Small intestine (tissue), 16 donors: ENCODE measurements at places on chromosomes 12 and 14. TPM values are rescaled to one million over a fixed set of nuclear protein-coding genes. Genes with fewer than 3 reads are reported as not detected.

The EPYC gene
- polyA plus RNA-seq: not detected

GRCh38 chr12:10196210-10196609, 16.5 kb upstream of the GABARAPL1 start:
- DNase-seq: no peak

DNA sequence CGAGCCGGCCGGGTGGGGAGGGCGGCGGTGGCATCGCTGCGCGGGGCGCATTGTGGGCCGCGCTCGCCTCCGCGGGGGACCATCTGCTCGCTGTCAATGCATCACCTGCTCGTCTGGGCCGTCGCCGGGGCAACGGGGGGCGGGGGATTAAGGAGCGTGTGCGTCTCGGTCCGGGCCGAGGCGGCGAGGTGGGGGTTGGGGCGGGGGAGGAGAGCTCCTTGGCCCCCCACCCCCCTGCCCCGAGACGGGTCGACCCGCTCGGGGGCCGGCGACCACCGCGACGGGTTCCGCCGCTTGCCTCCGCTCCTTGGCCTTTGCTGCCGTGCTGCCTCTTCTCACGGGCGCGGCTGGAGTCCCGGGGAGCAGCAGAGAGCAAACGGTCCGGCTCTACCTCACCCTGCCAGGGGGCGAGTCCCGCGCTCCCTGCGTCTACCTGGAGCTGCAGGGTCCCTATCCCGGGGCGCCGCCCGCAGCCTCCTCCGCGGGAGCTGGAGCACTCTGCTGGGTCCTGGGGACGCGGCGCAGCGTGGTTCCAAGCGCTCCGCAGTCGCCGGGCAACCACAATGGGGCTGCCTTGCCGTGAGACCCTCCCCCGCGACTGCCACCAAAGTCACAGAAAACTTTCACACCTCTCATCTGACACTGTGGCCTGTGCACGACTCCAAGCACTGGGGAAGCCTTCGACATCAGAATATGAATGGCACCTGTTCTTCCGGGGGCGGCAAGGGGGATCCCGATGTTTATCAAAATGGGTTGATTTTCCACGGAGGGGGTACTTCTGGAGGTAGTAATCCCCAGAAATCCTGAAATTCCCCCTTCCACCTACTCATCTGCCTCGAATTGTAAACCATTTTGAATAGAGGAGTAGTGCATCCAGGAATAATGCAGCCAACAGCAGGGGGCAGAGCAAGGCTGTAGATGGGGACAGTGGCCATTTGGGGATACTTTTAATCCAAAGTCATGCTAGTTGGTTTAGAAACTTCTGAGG, at the start of gene C12orf42:
Gene C12orf42, minus strand, starts transcription at position 500 of the 988 bp plus-strand sequence. CDS start 17,542 bp downstream, outside the sequence.
- DNase-seq: peak; percentile 3

The GPR68 gene
- polyA plus RNA-seq: 0.54 TPM

The FAM186B gene
- 0.37 TPM for polyA plus RNA-seq
